ENCODE measurements at places on chromosomes 4 and X.

- no peak for DNase-seq
Observed at GRCh38 chrX:69323786-69324720, 158.8 kb upstream of the PJA1 start.

DNA sequence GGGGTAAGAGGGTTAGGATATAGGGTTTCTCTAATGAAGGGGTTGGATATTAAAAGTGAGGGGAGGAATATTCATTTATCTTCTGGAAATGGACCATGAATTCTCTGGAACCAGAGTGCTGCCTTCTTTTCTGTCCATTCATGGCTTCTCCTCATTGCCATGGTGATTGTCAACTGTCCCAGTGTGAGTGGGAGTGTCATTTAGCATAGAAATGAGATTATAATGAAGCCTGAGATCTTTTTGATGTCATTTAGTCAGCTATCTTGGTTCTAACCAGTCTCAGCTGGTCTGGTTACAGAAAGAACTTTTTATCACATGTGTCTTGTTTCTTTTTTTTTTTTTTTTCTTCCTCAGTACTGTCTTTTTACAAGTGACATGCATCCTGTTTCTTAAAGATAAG lies 497.3 kb upstream of the PITX2 start:
- no peak for DNase-seq

DNA sequence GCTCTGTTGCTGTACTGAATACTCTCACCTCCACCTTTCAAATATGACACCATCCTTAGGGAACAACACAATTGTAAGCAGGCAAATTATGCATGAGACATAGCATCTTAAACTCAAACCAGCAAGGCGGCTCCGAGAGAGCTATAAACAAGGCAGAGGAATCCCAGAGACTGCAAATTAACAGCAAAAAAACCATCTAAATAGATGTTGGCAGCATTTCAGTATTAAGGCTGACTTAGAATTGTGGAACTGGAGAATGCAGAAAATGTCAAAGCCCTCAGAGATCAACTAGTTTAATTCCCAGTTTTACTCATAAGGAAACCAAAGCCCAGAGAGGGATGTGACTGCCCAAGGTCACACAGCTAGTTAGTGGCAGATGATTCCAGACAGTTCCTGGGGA lies 37.2 kb upstream of the SPANXC start:
- no peak for DNase-seq

GRCh38 chrX:154516656-154517100 lies 646 bp upstream of the FAM3A start:
- DNase-seq = no peak

DNA sequence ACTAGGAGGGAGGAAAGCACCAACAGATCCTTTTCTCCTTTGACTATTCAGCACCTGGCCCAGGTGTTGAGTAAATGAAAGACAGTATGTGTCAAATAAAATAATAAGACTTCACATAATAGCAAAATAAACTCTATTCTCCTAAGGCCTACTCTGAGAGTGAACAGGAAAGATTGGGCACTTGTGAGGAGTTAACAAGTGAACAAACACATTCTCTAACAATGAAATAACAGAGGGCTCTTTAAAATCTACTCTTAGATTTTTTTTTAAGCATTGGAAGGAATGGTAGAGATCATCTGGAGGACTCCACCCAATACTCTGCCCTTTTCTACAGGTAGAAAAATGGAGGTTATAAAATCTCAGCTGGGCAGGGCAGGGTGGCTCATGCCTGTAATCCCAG lies 39.1 kb upstream of the NOCT start:
- DNase-seq = no peak

- no peak for DNase-seq
Observed at GRCh38 chr4:95296052-95296451, 252.7 kb downstream of the UNC5C start.

GRCh38 chrX:19863857-19864223 lies 23.6 kb downstream of the SH3KBP1 start:
- no peak for DNase-seq

GRCh38 chrX:9885150-9885549 lies 82.0 kb upstream of the CLDN34 start:
- peak; percentile 56 for DNase-seq

- no peak for DNase-seq
Observed at GRCh38 chrX:103861200-103861599, 29.1 kb upstream of the RAB9B start.

- no peak for DNase-seq
Observed at GRCh38 chr4:16443504-16444088, 217.3 kb upstream of the TAPT1 start.

GRCh38 chr4:175986-176385 lies 51.7 kb downstream of the ZNF718 start:
- DNase-seq = no peak

DNA sequence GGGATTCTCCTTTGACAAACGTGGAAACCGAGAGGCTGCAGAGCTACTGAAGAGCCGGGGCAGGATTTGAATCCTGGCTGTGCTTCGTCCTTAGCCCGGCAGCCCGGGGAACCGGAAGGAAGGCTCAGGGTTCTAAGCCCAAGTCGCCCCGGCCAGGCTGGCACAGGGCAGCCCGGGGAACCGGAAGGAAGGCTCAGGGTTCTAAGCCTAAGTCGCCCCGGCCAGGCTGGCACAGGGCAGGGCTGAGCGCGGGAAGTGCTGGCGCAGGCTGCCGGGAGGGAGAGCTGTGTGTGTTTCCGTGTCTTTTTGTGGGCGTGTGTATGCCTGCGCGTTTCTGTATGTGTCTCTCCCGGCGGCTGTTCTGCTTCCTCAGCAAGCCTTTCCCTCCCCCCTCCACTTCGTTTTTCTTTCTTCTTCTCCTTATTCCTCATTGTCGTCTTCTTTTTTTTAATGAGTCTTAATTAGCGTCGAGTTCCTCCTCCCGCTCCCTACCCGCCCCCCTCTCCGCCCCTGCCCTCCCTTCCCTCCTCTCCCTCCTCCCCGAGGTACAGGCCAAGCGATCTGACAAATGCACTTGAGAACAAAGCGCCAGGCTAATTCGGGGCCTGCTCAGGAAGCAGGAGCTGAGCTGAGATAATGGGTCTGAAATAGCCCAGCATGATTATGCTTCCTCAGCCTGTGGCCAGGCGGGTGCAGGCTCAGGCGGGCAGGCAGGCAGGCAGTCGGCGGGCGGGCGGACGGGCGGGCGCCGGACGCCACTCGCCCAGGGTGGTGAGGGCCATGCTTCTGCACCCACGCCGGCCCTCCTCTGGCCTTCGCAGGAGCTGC lies 65.9 kb downstream of the EFNB1 start:
- peak; percentile 5 for DNase-seq

All from activated naive CD8-positive, alpha-beta T cell treated with anti-CD3 and anti-CD28 coated beads, Interleukin-2, amount 50 U/mL, for 24 hours (primary cell).